Omental fat pad (tissue), 4 donors: ENCODE measurements at places on chromosomes 7 and 10.
A peak's percentile ranks its signal among the peaks of the same experiment; 100 is the strongest.

GRCh38 chr10:71276873-71277272 is 42.2 kb upstream of the SLC29A3 start:
- DNase-seq, result no peak

- DNase-seq, result no peak
Observed at GRCh38 chr10:30743586-30743985, 114.0 kb upstream of the LYZL2 start.

- DNase-seq, result no peak
Observed at GRCh38 chr10:26944261-26944882, 83.6 kb upstream of the ABI1 start.

DNA sequence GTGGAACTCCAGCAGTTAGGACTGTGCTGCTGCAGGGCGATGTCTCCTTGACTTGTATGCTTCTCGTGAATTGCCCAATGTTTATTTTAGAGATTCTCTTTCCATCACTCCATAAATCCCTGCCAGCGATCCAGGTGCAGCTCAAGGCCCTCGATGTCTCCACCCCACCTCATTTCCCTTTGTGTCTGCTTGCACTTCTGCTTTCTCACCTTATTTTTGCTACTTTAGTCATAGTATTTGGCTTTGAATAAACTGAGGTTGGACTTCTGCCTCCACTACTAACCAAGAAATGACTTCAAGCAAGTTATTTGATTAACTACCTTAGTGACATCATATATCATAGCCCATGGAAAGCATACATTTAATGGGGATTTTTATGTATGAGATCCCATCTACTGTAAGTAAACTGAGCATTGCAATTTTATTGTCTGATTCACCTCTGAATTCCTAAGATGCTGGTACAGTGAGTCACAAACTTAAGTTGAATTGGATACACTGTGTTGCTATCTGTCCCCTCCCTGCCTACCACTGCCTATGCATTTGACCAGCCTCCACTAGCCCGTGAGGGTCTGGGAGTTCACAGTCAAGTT is 255.8 kb downstream of the ABCA13 start:
- no peak for DNase-seq

- no peak for DNase-seq
Observed at GRCh38 chr7:94160719-94161435, 156.7 kb upstream of the BET1 start.

GRCh38 chr10:131196176-131196885 is 115.2 kb downstream of the TCERG1L start:
- no peak for DNase-seq

DNA sequence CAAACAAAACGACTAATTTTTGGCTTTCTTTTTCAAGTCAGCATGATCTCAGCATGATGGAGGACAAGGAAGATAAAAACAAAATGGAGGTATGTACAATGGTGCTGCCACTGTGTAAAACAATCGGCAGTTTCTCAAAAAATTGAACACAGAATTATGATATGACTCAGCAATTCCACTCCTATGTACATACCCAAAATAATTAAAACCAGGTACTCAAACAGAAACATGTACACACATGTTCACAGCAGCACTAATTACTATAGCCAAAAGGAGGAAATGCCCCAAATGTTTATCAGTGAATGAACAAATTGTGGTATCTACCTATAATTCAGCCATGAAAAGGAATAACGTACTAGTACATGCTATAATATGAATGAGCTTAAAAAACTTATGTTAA is 29.9 kb downstream of the SNX13 start:
- DNase-seq, result no peak

DNA sequence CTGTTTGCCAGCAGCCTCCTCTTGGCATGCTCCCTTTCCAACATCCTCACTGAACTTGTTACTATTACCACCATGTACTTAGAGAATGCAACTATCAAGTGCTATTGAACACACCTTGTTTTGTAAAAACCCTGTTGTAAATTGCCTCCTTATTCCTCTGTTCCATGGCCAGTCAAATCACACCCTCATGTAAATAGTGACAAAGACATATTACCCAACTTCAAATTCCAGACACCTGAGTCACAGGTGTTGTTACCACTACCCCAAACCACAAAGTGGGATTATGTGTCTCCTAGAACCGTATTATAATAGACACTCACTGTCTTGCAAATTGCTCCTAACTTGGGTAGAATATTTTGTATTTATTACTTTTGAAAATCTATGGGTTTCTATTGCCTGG is 263.2 kb upstream of the C7orf33 start:
- DNase-seq, result no peak

DNA sequence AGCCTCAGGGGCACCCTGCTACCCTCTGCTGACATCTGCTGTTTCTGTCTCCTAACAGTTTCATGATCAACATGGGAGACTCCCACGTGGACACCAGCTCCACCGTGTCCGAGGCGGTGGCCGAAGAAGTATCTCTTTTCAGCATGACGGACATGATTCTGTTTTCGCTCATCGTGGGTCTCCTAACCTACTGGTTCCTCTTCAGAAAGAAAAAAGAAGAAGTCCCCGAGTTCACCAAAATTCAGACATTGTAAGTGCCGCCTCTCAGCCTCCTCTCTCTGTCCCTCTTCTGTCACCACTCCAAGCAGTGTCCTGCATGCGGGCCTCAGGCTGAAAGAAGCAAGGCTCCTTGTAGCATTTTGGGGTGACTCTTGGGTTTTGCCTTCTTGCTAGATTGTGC is 39.0 kb downstream of the POR start:
- no peak for DNase-seq

DNA sequence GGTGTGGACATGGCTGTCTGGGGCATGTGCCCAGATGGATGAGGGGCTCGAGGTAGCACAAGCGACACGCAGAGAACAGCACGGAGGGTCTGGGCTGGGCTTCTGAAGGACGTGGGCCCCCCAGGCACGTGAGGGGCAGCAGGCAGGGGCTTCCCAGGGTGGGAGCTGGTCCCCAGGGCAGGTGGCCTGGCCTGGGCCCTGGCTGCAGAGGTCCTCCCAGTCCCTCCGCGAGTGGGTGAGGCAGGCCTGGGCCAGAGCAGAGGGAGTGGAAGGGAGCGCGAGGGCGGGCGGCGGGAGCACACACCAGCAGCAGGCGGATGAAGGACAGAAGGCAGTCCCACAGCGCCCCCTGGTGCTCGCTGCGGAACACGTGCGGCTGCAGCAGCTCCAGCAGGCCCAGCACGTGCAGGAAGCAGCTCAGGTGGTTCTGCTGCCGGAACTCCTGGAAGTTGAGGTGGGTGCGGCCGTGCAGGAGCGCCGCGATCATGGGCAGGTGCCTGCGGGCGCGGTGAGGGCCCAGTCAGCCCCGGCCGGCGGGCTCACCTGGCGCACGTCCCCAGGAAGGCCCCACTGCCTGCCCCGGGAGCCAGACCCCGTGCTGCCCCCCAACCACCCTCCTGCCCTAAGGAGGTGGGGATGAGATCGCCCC is 14.7 kb upstream of the MICALL2 start:
- peak; percentile 54 for DNase-seq
